ENCODE measurements at places on chromosomes 5 and 9.
A peak's percentile ranks its signal among the peaks of the same experiment; 100 is the strongest.

DNA sequence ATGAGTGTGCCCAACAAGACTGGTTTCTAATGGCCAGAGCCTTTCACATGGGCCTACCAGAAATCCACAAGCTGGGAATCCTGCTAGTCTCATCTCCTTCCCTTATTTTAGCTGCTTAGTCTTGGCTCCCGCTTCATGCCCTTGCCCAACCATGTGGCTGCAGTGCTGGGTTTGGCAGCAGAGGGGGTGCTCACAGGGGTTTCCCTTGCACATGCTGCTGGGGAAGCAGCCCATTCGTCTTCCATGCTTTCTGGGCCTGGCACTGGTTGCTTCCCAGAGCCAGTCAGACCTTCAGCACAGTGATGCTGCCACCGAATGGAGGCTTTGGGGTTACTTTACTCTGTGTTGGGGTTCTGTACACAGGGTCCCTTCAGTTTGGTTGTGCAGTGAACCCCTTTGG is 26.3 kb downstream of the SLC46A2 start:
- peaks cover 20% of the 10 kb centered on the region for H3K4me1 ChIP-seq
- H3K27me3 ChIP-seq = no peaks in the 10 kb centered on the region

DNA sequence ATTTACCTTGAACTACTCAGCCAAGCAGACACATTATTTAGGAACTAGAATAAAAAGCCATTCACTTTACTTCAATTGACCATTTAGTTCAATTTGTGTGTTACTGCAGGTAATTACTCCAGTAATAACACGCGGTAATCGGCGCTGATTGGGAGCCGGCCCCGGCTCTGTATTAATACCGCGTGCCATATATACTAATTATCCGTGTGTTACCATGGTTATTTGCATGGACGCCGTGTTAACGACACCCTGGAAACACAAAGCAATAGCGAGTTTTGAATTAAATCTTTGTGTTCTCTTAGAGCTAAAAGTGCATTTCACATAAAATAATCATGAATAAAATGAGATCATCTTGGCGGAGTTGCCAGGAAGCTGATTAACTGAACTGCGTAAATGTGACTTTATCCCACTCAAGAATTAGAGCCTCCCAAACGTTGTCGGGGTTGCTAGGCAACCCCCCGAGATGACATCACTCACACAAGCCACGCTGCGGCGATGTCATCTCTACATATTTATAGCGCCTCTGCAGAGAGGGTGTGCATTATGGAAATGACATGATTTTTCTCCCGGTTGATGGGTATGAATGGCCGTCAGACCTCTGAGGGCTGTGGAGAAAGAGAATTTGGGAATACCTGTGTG is 41.4 kb upstream of the RNU6ATAC start:
- no peak overlapping the region for H3K4me3 ChIP-seq
- no peaks in the 10 kb centered on the region for H3K4me1 ChIP-seq
- DNase-seq = no peak
- H3K27ac ChIP-seq = no peak overlapping the region
- no peaks in the 10 kb centered on the region for H3K36me3 ChIP-seq

- H3K4me3 ChIP-seq = no peak overlapping the region
- H3K4me1 ChIP-seq = no peaks in the 10 kb centered on the region
- no peaks in the 10 kb centered on the region for H3K36me3 ChIP-seq
- no peak for DNase-seq
Observed at GRCh38 chr5:2201832-2202231, 319.1 kb upstream of the IRX4 start.

DNA sequence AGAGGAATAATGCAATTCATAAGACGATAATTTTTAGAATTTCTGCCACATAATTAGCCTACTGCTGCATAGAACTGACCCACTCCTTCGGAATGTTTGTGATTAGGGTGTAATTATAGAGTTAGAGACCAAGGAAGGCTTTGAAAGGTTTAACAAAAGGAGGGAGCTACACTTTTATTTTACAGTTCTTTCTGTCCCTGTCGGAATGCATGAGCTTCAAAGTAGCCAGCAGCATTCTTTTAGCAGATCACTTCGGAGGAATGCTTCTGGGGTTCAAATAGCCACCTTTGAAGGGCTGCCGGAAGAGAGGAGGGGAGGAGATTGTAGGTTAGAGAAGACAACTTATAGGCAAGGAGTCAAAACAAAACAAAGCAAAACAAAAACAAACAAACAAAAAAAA is 168.1 kb downstream of the GRIA1 start:
- H3K27me3 ChIP-seq = no peaks in the 10 kb centered on the region
- no peak for DNase-seq
- no peak overlapping the region for H3K4me3 ChIP-seq
- H3K36me3 ChIP-seq = no peaks in the 10 kb centered on the region
- no peak overlapping the region for H3K27ac ChIP-seq

GRCh38 chr5:7970816-7971215 is 101.9 kb downstream of the MTRR start:
- no peak for DNase-seq
- no peak overlapping the region for H3K4me3 ChIP-seq
- no peak overlapping the region for H3K27ac ChIP-seq
- no peaks in the 10 kb centered on the region for H3K27me3 ChIP-seq
- no peaks in the 10 kb centered on the region for H3K36me3 ChIP-seq
- H3K4me1 ChIP-seq = no peaks in the 10 kb centered on the region

DNA sequence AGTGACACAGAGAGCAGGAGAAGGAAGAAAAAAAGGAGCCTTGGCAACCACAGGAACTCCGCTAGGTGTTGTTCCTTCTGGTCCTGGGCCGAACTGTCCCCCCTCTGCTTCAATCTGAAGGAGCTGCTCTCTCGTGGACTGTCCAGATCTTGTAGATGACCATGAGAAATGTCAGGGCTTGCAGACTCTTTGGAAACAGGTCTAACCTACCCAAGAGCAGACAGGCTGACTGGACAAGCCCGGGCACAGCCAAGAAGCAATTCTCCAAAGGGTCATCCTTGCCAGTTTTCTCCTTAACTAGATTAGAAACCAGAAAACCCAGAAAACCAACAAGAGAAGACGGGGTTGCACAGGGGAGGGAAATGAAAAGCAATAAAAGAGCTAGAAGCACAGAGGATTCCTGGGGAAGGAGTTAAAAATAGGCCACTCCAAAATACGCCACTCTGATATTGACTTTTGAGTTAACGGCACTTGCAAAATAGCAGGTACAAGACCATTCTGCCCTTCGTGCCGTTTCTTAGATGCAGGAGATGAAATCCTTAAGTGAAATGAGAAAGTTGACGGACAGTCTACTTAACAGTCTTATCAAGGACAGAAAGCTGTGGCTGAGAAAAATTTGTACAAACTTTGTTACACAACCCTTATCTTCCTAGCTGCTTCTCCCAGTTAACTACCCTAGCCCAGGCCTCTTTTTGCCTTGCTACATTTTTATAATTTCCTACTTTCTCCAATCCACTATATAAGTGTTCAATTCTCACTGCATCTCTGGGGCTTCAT is 5.8 kb downstream of the GCNT4 start:
- no peak overlapping the region for H3K4me3 ChIP-seq
- H3K4me1 ChIP-seq = peaks cover 66% of the 10 kb centered on the region
- H3K27ac ChIP-seq = no peak overlapping the region
- no peaks in the 10 kb centered on the region for H3K27me3 ChIP-seq

DNA sequence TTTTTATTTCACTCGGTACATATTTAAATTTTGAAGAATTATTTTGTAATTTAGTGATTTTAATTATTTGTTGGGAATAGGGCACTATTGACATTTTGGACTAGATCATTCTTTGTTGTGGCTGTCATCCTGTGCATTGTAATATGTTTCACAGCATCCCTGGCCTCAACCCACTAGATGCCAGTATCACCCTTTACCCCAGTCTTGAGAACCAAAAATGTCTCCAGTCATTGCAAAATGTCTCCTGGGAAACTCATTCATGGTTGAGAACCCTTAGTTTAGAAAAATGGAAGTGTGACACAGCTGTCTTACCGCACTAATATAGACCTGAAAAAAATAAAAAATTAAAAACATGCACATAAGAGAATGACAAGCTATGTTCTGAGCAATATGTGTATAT is 88.4 kb upstream of the CCDC152 start:
- no peaks in the 10 kb centered on the region for H3K4me1 ChIP-seq
- no peaks in the 10 kb centered on the region for H3K36me3 ChIP-seq
- no peak overlapping the region for H3K4me3 ChIP-seq
- DNase-seq = no peak
- no peak overlapping the region for H3K27ac ChIP-seq

GRCh38 chr5:177089825-177090641 is 3.3 kb downstream of the FGFR4 start:
- peaks cover 4% of the 10 kb centered on the region for H3K4me1 ChIP-seq
- no peak overlapping the region for H3K27ac ChIP-seq
- no peaks in the 10 kb centered on the region for H3K36me3 ChIP-seq
- peaks cover 10% of the 10 kb centered on the region for H3K27me3 ChIP-seq
- DNase-seq = no peak

- no peak overlapping the region for H3K4me3 ChIP-seq
- H3K4me1 ChIP-seq = no peaks in the 10 kb centered on the region
- no peaks in the 10 kb centered on the region for H3K36me3 ChIP-seq
- DNase-seq = peak; percentile 46
- no peaks in the 10 kb centered on the region for H3K27me3 ChIP-seq
Observed at GRCh38 chr5:8908055-8908683, 637.7 kb downstream of the SEMA5A start.

DNA sequence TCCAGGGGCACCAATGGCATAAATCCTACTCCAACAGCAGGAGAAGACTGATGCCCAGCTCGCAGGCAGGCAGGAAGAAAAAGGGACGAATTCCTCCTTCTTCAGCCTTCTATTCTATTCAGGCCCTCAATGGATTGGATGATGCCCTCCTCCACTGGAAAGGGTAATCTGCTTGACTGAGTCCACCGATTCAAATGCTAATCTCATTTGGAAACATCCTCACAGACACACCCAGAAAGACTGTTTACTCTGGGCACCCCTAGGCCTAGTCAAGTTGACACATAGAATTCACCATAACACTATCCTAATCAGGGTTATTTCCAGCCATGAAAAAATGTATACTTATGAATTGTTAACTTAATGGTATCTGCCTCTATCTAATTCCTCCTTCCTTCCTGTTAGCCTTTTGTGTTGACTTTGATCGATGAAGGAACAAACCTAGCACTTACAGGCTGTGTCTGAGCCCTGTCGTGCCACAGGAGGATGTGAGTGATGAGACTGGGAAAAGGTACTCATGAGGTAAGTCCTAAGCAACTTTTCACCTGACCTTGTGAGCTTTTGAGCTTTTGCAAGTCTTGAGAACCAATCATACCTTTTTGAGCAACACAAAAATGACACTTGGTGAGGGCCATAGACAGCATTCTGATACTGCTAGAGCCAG is 36.5 kb downstream of the FOXD1 start:
- H3K4me3 ChIP-seq = no peak overlapping the region
- H3K27ac ChIP-seq = no peak overlapping the region
- no peaks in the 10 kb centered on the region for H3K4me1 ChIP-seq
- DNase-seq = no peak
- H3K36me3 ChIP-seq = no peaks in the 10 kb centered on the region

DNA sequence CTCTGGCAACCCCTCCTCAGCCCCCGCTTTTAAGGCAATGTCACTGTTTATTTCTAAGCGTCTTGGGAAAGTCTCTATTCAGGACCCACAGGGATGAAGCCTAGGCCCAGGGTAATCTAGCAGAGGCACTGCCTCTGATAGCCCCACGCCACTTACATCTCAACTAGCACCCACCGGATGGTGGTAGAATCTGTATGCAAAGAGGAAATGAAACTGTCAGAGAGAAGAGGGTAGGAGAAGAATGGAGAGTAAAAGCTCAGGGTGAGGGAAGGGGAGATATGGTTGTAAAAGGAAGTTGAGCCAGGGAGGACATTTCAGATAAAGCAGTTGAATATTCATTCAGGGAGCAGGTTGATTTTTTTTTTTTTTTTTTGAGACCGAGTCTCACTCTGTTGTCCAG is 3.0 kb downstream of the FRRS1L start:
- no peak for DNase-seq
- H3K4me3 ChIP-seq = no peak overlapping the region
- peaks cover 51% of the 10 kb centered on the region for H3K27me3 ChIP-seq
- no peak overlapping the region for H3K27ac ChIP-seq

- no peak for DNase-seq
- H3K4me3 ChIP-seq = no peak overlapping the region
- H3K27ac ChIP-seq = no peak overlapping the region
- no peaks in the 10 kb centered on the region for H3K27me3 ChIP-seq
- peaks cover 3% of the 10 kb centered on the region for H3K4me1 ChIP-seq
Observed at GRCh38 chr9:117344892-117345660, 69.8 kb downstream of the ASTN2 start.

- no peaks in the 10 kb centered on the region for H3K36me3 ChIP-seq
- peaks cover 24% of the 10 kb centered on the region for H3K27me3 ChIP-seq
- no peaks in the 10 kb centered on the region for H3K4me1 ChIP-seq
- H3K4me3 ChIP-seq = no peak overlapping the region
Observed at GRCh38 chr5:123132316-123132715, 43.3 kb downstream of the PRDM6 start.

DNA sequence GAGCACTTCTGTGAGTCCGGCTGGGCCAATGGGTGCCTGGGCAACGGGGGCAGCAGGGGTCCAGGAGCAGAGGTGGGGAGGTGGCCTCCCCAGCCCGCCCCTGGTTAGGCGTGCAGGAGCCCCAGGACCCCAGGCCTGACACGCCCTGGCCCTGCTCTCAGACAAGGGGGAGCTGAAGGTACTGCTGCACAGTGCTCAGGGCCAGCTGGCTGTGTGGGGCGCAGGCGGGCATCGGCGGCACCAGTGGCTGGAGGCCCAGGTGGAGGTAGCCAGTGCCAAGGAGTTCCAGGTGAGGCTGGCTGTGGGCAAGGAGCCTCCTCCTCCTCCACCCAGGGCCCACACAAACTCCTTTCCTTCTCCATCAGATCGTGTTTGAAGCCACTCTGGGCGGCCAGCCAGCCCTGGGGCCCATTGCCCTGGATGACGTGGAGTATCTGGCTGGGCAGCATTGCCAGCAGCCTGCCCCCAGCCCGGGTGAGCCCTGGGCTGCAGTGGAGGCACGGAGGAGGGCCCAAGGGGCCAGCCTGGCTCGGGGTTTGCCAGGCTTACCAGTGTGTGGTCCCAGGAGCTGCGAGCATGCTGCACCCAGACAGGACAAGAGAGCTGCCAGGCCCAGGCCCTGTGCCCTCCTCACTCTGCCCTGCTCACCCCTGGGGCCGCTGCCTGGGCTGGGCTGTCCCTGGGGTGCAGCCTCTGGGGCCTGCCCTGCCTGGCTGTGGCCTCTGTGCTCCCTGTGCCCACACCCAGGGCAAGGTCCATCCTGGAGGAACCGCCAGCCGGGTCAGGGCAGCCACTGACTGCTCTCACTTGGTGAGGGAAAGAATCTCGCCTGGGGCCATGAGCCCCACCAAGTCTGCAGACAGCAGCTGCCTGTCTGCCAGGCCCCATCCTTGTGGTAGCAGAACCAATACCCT is 7.0 kb downstream of the MAMDC4 start:
- H3K27ac ChIP-seq = no peak overlapping the region
- peaks cover 4% of the 10 kb centered on the region for H3K4me1 ChIP-seq
- H3K36me3 ChIP-seq = peaks cover 8% of the 10 kb centered on the region
- DNase-seq = no peak
- H3K4me3 ChIP-seq = no peak overlapping the region

- no peak overlapping the region for H3K27ac ChIP-seq
- H3K4me3 ChIP-seq = no peak overlapping the region
- no peaks in the 10 kb centered on the region for H3K27me3 ChIP-seq
Observed at GRCh38 chr5:9644630-9645029, 14.5 kb upstream of the TAS2R1 start.

GRCh38 chr5:39169081-39169480 is 50.3 kb downstream of the FYB1 start:
- no peaks in the 10 kb centered on the region for H3K27me3 ChIP-seq
- H3K4me1 ChIP-seq = peaks cover 90% of the 10 kb centered on the region
- H3K4me3 ChIP-seq = no peak overlapping the region
- H3K36me3 ChIP-seq = peaks cover 29% of the 10 kb centered on the region
- DNase-seq = no peak
- H3K27ac ChIP-seq = peak overlapping the region; percentile 92
